ENCODE measurements at places on chromosomes 1 and 21. TPM values are rescaled to one million over a fixed set of nuclear protein-coding genes. Genes with fewer than 3 reads are reported as not detected.

The MFAP2 gene
- total RNA-seq, result 2.4 TPM

- DNase-seq, result no peak
These were observed 120.7 kb downstream of the NGF start for GRCh38 chr1:115217150-115218033.

GRCh38 chr1:205484985-205485967, 19.2 kb upstream of the CDK18 start:
- peak; percentile 46 for DNase-seq

GRCh38 chr1:180988253-180988752, 34.4 kb downstream of the STX6 start:
- DNase-seq, result no peak

GRCh38 chr21:43864962-43865539, at the start of gene AGPAT3:
AGPAT3 (plus strand) TSS chr21:43865223; CDS start chr21:43959682, 94,459 bp downstream.
- peak; percentile 45 for DNase-seq

The OR2L8 gene
- total RNA-seq, result not detected

DNA sequence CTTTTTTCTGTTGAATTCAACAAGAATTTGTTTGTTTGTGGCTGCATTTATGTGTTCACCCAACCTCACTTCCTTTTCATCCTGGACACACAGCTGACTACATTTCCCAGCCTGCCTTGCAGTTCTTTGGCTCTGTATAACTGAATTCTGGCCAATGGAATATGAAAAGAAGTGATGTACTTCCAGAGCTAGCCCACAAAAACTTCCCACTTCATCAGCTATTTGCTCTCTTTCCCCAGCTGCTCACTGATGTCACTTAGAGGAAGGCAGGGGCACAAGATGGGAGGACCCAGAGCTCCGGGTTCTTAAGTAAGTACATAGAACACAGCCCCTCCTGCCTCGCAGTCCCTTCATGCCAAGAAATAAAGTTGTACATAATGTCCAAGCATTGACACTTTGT, 235.0 kb upstream of the FGGY start:
- peak; percentile 43 for DNase-seq

DNA sequence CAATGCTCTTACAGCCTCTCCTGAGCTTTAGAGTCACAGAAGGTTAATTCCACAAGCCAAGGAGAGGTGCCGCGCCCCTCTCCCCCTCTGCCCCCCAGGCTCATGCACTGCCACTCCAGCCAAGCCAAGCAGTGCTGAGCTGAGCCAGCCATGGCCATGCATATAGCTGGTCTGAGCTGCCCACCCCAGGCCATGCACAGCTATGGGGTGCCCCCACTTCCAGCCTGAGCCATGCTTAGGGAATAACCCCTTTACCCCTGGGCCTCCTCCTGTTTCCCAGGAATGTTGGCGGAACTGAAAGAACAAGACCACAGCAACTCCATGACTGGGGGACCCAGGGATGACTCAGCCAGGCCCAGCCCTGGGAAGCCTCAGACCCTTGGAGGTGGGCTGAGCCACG, 34.0 kb upstream of the MAGOH start:
- DNase-seq, result no peak

The RNU1-3 gene
- total RNA-seq, result 2,260 TPM

The ICOSLG gene
- 0.90 TPM for total RNA-seq

GRCh38 chr1:192949783-192950182, 109.4 kb downstream of the UCHL5 start:
- no peak for DNase-seq

GRCh38 chr1:53520481-53520880, 61.3 kb downstream of the DMRTB1 start:
- DNase-seq, result no peak

DNA sequence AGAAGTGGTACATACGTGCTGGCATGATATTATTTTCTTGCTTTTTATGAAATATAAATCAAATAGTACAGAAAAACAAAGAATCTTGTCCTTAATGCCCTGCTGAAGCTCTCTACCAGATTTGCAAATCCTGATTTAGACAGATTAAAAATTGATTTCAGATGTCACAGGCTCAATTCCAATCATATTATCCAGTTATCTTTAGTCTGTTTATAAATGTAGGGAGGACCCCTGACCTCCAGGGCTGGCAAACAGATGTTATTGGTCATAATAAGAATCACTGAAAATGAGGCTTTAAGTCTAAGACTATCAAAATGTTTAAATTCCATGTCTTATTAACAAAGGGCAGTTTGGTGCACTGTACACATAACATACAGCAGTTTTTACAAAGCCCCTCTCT, 62.1 kb downstream of the TP53BP2 start:
- DNase-seq, result no peak

- DNase-seq, result no peak
These were observed 64.6 kb upstream of the GPR153 start for GRCh38 chr1:6325482-6325881.

The FCRL5 gene
- total RNA-seq, result not detected

- no peak for DNase-seq
These were observed 196.1 kb upstream of the VAMP3 start for GRCh38 chr1:7575041-7575400.

The SUMO3 gene
- 78.1 TPM for total RNA-seq

The NR1I3 gene
- not detected for total RNA-seq

The BARHL2 gene
- not detected for total RNA-seq

The NDUFS2 gene
- total RNA-seq, result 331 TPM

DNA sequence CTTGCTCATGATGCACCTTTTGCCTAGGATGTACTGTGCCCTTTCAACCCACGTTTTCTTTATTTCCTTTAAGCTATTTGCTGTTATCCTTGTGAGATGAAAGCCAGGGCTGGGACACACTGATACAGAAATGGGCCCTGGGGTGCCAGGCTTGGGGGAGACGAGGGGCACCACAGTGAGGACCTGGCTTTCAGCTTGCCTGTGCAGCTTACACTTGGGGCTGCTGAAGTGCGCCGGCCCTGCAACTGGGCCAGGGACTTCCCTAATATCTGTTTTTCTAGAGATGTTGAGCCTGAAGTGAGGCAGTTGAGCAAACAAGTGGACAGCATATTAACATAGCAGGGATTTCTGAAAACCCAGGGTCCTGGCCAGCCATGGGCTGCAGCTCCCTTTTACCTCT, 42.5 kb upstream of the SLC19A1 start:
- DNase-seq, result no peak

The C1orf94 gene
- total RNA-seq, result not detected

The ADORA3 gene
- 1.3 TPM for total RNA-seq

The GBP7 gene
- total RNA-seq, result not detected

- no peak for DNase-seq
These were observed 299.1 kb downstream of the HHAT start for GRCh38 chr1:210627755-210628154.

DNA sequence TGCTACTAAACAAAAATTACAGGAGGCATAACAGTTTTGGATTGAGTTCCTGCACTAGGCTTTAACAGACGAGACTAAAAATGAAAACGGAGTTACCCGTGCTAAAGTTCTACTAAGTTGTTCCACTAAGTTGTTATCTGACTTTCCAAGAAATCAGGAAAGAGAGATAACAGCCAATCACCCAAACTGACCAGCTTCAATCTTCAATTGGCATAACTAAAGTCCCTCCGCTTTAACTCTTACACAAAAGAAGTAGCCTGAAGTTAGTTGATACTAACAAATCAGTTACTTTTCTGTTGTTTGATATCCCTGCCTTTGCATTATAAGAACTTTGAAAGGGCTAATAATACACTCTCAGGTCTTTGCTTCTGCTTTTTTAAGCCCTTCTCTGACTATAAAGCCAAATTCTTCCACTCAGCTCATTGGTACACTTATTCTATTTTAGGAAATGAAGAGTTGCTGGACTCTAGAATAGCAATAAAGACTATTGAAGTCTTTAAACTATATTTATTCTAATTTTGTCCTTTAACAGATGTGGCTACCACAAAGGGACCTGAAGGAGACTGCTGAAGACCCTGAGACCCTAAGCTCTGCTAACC, 61.3 kb downstream of the TESK2 start:
- DNase-seq, result no peak

DNA sequence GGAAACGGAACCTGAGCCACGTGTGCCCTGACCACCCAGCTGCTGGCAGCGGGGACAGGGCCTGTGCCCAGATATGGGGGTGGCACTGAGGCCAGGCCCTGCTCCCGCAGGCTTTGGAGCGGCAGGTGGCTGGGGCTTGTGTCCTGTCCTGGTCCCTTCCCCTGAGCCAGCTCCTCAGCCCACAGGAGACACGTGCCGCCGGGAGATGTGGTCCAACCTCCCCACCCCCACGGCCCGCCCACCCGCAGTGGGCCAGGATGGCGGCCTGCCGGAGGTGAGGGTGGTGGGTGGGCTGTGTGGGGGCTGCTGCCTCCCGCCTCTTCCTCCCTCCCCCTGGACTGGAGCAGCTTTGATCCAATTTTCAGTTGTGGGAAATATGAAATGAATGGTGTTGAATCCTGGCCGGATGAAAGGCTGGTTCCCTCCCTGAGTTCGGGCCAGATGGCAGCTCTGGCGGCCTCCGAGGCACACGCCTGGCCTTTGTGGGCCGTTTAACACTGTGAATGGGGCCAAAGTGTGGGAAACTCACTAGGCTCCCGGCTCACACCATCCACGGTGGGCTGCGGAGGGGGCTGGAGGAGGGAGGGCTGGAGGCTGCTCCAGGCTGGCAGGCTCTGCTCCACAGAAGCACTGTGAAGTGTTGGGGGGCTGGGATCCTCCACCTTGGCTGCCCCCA, 2.6 kb upstream of the HES5 start:
- DNase-seq, result no peak

- DNase-seq, result no peak
These were observed 142.7 kb downstream of the SIPA1L2 start for GRCh38 chr1:232487236-232487635.

- peak; percentile 44 for DNase-seq
These were observed 58.4 kb downstream of the VPS26C start for GRCh38 chr21:37208741-37209225.

DNA sequence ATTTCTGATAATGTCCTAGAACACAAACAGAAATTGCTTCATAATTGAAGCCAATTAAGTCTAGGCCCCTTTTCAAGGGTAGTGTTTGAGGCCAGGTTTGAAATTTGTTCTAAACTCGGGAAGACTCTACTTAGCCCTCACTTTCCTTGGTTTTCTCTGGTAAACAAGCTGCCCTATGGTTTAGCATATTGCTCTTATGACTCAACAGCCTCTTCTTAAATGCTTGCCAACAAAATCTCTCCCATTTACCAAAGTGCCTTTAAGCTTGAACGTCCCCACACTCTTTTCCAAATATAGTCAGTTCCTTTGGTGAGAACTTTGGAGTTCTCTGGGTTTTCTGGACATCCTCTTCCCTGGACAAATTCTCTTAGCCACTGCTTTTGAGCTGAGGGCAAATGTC, 5.8 kb upstream of the LCE6A start:
- DNase-seq, result no peak
